LNCaP clone FGC (cell line): ENCODE measurements at places on chromosomes 1 and 21.

- no peak for DNase-seq
Observed at GRCh38 chr1:56576880-56577405, 2.4 kb downstream of the PLPP3 start.

GRCh38 chr1:236395230-236395946 lies 1.3 kb downstream of the EDARADD start:
- no peak for DNase-seq

DNA sequence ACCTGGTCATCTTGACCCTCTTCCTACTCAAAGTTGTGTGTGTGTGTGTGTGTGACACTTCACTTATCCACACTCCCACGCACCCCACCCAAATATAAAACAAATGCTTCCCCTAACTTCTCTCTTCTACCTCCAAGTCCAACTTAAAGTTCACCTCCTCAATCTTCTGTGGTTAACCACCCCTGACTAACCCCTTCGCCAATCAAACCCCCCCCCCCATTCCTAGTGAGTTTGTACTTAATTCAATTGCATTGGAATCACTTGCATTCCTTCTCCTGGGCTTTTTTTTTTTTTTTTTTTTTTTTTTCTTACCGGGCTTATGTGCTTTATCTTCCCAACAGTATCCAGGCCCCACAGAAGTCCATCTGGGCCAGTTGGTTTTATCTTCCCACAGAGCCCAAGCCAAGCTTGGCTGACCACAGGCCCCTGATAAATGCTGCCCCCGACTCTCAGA lies 78.4 kb downstream of the CD58 start:
- no peak for DNase-seq

GRCh38 chr21:45327441-45328197 lies 39.9 kb upstream of the POFUT2 start:
- no peak for DNase-seq

DNA sequence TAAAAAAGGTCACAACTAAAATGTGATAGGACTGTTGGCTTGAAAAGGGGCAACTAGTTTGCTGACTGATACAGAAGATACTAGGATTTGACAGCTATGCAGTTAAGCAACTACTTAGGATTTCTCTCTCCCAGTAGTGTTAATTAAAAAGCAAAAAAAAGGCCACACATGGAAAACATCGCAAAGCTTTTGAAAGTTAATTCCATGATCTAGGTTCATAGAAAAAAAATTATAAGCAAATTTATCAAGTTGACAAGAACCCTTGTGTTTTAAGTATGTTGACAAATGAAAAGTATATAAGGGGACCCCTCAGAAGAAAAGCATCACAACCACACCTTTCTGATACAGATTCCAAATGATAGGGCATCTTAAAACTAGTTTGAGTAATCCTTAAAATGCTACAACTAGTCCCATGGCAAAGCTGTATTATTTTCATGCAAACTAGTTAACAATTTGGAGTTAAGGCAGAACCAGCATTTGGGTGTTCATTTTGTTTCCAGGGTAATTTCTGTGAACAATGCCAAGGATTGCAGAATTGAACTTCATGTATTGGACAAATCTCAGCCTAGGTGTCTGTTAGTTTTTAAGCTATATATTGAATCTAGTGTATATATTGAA lies 4.1 kb downstream of the PNRC2 start:
- no peak for DNase-seq

DNA sequence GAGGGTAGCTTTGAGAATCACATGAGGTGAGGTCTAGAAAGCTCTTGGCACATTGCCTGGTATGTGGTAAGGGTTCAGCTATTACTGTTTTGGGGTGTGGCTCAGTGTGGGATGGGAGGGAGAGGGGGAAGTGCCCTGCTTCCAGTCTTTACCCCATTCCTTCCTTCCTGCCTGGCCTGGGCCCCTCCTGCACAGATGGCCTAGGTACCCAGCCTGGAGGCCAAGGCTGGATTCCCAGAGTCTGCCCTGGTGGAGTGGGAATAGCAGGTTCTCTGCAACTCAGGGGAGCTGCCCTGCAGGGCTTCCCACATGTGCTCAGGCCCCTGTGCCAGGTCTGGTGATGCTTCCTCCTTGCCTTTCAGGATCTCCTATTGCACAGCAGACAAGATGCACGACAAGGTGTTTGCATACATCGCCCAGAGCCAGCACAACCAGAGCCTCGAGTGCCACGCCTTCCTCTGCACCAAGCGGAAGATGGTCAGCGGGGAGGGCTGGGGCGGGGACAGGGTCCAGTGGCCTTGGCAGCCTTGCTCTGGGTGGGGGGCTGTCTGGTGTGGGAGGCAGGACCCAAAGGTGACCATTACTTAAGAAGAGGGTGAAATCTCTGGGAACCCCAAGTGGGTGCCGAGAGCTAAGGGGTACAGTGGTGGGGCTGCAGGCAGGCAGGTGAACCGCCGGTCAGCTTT lies 13.5 kb downstream of the LDLRAP1 start:
- no peak for DNase-seq

DNA sequence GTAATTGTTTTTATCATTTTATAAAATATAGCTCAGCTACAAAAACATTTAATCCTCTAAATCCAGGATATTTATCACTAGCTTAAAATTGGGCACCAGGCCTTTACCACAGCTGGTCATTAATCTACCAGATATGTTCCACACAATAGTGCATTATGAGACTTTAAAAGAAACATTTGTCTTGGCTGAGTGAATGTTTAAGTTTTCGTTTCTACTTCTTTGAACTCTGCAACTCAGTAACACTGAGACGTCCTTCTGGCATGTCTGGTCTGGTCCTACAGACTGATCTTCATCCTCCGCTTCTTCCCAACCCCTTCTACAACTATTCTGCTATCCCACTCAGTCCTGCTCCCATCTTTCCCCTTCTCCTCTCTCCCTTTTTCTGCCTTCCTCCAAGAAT lies 296.2 kb downstream of the NEGR1 start:
- DNase-seq = no peak

GRCh38 chr1:66371233-66372005 lies 162.5 kb upstream of the SGIP1 start:
- no peak for DNase-seq

DNA sequence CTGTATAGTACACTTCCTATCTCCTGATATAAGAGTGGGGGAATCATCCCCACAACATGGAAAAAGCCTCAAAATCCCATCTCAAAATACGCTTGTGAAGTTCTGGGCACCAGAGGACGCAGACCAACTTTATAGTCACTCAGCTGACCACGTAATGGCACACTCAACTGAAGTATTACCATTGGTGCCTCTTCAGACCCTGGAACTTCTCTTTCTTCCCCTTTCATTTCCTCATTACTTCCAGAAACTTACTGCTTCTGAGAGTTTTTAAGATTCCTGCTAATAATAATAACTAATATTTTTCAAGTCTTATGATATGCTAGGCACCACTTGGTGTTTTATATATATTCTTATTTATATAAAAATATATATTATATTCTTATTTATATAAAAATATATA lies 202.6 kb downstream of the PTPRC start:
- no peak for DNase-seq

DNA sequence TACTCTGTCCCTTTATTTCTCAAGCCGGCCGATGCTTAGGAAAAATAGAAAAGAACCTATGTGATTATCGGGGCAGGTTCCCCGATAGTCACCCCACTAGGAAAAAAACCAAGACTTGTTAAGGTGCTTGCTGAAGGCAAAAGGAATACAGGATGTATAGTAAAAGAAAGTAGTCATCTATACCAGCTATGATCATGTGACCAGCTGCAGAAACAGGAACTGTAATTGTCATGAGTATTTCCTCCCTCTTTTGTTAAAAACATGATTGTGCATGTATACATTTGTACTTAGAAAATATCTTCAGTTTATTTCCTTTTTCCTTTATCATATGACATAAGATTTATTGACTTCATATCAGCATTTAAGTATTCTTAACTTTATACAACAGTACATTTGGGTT lies 30.5 kb downstream of the PIGK start:
- DNase-seq = no peak

DNA sequence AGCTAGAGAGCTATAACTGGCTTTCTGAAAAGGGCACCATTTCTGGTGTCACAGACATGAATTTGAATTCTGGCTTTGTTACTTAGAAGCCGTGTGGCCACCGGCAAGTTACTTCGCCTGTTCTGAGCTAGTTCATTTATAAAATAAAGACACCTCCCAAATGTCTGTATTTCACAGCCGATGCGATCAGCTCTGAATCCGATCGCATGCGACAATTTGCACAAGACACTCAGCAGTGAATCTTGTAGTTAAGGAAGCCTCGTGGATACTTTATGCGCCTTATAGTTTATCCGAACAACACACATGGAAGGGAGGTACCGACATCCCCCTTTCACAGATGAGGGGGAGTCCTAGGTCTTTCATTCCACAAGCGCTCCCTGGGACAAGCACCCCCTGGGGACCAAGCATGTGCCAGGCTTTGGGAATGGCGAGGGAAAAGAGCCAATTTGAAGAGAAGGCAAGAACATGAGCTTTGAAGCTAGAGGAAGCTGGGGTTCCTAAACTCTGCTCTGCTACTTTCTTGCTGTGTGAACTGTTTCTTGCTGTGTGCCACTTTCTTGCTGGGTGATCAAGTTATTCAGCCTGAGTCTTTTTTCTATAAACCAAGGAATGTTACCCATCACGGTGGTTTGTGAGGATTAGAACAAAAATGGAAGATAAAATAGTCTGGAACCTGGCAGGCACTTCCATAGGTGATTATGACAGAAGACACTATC lies 3.9 kb downstream of the ID3 start:
- DNase-seq = no peak
